ENCODE measurements at places on chromosomes 2 and 18.
A peak's percentile ranks its signal among the peaks of the same experiment; 100 is the strongest.

DNA sequence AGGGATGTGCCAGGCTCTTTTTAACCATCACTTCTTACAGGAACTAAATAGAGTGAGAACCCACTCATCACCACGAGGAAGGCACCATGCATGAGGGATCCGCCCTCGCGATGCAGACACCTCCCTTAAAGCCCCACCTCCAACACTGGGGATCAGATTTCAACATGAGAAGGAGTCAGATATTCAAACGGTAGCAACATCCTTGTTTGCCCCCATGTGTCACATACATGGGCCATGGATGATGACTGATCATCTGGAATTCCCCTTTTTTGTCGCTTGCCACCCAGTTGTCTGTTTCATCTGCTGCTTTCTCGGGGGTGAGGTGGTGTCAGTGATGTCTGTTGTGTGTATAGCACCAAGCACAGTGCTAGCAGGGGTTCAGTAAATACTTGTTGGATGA is 57.9 kb downstream of the NCK2 start:
- no peak for DNase-seq

DNA sequence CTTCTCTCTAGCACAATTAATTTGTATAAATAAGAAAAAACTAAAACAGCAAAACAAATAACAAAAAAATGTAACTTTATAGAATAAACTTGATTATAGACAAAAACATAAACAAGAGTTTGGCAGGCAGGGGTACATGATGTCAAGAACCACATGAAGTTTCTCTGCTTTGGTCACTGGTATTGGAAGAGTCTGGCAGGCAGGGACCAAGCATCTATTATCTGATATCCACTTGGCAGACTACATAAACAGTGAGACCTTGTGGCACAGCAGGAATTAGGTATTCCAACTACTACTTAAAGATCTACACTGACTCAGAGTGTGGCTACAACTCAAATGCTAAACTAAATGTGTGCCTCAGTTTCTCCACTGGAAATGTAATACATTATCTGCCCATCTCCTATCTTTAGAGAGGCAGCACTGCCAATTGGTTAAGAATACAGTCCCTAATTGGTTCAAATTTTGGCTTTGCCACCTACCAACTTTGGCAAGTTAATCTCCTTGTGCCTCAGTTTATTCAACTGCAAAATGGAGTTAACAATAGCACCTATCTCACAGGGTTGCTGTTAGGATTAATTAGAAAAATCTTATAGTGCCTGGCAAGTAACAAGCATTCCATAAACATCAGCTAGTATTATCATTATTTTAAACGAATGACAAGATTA is 2.7 kb downstream of the MAP4K3 start:
- DNase-seq: no peak

DNA sequence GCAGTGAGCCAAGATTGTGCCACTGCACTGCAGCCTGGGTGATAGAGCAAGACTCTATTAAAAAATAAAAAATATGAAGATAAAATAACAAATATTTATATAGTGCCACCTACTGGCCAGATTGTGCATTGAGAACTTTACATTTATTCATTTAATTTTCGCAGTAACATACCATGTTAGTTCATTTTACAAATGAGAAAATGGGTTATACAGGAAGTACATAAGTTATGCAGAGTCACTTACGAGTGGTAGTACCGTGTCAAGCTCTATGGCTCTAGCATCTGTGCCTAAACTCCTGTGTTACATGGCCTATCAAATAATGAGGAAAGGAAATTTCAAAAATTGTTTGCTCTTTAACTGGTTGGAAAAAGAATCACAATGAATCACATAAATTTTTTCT is 27.9 kb downstream of the RIF1 start:
- DNase-seq: peak; percentile 13

DNA sequence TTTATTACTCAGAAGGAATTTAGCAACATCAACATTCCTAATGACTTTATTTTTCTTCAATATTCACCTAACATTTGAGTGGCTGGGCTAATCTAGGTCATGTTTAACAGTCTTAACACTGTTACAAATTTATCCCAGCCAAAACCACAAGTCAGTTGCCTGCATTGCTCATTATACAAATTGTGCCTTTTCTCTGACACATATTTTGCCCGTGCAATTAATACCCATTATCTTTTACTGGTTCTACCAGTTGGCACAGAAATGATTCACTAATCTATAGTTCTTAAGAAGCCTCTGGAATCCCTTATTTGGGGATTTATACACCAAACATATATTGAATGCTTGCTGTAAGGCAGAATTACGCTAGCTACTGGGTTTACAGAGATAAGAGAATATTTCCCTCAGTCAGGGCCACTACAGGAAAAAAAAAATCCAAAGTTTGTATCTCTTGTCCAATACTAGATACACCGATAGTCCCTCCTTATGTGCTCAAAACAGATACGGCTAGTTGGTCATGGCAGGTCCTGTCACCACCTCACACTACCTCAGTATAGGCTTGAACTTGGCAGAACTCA is 46.3 kb downstream of the ZCCHC2 start:
- no peak for DNase-seq

- no peak for DNase-seq
Measured at GRCh38 chr2:154306266-154306970, 392.1 kb upstream of the KCNJ3 start.

DNA sequence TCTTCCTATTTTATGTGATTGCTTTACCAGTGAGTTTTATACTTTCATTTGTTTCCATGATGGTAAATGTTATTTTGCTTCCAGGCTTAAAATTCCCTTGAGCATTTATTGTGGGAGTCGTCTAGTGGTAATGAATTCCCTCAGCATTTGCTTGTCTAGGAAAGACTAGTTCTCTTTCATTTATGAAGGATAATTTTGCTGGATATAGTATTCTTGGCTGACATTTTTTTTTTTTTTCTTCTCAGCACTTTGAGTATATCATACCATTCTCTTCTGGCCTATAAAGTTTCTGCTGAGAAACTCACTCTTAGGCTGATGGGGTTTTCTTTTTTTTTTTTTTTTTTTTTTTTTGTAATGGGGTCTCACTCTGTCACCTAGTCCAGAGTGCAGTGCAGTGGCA is 99.1 kb downstream of the EDAR start:
- no peak for DNase-seq

- no peak for DNase-seq
Measured at GRCh38 chr2:229520691-229521096, 193.7 kb downstream of the DNER start.

DNA sequence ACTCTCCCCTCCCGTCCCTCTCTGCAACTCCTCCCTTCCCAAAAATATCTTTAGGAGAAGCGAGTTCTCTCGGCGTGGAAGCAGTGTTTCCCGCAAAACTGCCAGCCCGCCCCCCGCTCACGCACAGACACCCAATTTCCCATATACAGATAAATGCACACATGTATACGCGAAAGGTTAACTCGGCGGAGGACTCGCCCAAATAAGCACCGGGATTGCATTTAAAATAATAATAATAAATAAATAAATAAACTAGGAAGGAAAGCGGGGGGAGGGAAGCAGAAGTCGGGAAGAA is 70.0 kb upstream of the PSMD14 start:
- no peak for DNase-seq

DNA sequence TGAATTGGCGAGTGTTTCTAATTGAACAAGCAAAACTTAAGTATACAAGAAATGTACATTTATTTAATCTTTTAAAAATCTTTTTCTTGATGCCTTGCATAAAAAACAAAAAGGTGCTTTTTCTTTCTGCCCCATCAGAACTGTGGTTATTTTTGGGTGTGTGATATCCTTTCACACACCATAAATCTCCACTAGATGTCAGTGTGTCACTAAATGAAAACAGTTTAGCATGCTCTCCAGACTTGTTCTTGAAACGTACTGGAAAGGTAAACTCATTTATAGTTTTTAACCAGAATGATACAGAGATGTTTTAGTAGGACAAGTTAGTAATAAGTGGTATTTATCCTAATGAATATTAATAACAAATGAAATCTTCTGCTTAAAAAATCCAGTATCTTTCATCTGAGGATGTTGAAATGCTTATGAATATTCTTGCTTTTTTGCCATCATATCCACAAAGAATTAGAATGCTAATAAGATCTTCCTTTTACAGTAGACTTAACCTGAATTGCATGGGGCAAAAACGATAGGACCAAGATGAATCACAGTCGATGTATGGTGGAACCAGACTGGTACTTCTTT is 96.8 kb downstream of the UBE2E3 start:
- DNase-seq: peak; percentile 11

DNA sequence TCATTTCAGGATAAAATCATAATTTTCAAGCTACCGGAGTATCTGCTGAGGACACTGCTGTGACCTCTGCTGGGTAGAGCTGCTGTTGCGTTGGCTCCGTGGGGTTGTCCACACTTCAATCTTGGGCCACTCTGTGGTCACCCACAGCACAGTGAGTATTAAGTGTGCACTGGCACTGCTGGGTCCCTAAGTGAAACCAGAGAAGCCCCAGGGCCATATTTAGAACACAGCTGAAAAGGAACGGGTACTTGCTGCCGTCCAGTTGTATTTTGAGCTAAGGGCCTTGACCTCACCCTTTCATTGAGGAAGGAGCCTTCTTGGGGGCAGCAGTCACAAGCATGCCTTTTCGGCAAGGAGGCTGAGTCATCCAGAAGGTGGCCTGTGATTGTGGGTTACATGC is 10.1 kb downstream of the SLC9A4 start:
- DNase-seq: no peak

GRCh38 chr18:66511792-66512191 is 92.1 kb downstream of the CDH19 start:
- no peak for DNase-seq

- no peak for DNase-seq
Measured at GRCh38 chr2:145759228-145759915, 1239.5 kb upstream of the ZEB2 start.

DNA sequence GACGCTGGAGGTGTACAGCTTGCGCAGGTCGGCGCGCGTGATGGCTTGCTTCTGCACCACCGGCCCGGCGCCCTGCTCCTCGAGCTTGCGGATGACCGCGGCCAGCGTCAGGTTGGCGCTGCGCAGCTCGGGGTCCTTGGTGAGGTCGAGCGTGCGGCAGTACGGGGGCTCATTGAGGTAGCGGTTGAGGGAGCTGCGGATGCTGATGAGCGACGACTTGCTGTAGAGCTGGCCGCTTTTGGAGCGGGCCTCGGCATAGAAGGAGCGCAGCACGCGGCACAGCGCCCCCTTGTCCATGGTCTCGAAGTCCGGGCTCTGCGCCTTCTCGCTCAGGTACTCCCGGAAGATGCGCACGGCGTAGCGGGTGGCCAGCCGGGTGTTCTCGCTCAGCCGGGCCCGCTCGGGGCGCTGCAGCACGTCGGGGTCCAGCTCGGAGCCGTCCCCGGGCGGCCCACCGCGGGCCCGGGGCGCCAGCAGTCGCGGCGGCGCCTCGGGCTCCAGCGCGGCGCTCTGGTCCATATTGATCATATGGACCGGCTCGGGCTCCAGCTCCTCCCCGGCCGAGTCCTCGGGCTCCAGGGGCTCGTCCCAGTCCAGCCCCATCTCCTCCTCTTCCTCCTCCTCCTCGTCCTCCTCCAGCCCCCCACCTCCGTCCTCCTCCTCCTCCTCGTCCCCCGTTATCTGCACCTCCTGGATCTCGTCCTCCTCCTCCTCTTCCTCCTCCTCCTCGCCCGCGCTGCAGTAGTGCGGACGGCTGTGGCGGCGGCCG is 523 bp downstream of the KCTD1 start:
- DNase-seq: peak; percentile 75

- no peak for DNase-seq
Measured at GRCh38 chr2:80748592-80748991, 444.0 kb upstream of the LRRTM1 start.

DNA sequence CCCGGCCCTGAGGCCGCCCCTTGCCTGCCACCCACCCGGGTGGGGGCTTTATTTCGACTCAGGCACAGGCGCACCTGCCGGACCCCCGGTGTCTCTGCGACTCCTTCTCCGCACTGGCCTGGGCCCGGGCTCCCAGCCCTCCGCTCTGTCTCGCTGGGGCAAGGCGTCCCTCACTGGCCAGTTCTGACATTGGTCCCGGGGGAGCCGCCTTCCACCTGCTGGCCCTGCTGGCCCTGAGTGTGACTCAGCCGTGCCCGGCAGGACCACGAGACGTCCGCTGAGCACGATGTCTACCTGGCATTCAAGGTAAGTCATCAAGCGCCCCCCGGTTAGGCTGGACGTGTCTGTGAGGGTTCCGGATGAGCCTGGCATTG is 131.5 kb upstream of the CTDP1 start:
- no peak for DNase-seq

DNA sequence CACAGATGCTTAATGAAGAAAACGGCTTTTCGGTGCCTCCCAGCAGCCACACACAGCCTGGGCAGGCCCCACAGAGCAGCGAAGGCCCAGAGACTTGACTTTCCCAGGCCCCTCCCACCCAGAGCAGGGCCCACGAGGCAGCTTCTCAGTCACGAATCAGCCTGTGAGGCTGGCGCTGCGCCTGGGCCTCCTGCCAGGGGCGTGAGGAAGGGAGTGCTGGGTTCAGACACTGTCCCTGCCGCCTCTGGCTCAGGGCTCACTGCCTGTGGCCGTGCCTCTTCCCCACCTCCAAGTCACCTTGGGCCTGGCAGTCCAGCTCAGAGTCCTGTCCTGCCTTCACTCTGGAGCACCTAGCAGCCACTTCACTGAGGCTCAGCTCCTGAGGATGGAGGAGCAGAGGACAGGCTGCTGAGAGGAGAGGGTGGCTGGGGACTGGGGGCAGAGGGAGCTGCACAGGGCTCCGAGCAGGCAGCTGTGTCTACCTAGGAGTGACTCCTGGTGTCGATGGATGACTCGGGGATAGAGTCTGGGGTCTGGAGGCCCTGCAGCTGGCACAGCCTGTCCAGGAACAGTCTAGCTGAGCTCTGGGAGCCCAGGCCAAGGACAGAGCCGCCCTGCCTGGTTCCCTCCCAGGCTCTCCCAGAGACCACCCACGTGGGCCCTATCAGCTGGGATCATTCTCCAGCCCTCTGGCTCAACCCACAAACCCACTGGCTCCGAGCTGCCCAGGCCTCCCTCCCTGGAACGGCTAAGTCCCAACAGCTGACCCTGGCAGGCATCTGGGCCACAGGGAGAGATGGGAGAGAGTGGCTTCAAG is 36.4 kb upstream of the FOSL2 start:
- no peak for DNase-seq

DNA sequence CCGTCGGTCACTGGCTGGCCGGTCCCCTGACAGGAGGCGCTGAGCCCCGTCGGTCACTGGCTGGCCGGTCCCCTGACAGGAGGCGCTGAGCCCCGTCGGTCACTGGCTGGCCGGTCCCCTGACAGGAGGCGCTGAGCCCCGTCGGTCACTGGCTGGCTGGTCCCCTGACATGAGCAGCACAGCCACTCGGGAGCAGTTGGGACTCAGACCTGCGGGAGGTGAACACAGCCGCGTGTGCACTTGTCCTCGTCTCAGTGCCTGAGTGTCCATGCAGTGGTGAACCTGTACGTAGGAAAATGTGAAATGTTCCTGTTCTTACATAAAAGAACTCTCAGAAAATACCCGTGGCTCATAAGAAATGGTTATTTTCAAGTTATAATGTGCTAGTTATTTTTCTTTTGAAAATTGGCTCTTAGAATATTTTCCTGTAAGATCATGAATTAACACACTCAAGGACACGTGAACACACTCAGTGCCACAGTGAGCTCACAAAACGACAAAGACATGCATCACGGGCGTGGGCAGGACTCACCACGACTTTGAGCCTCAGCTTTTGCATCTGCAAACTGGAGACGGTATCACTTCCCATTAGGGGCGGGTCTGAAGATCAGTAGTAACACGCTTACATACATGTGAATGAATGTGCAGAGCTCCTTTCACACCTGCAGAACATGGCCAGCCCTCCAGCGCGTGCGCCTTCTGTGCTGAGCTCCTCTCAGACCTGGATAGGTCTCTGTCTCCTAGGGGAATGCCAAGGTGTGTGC is 21.1 kb upstream of the NFATC1 start:
- no peak for DNase-seq
